ENCODE measurements at places on chromosomes 12 and 14.
A peak's percentile ranks its signal among the peaks of the same experiment; 100 is the strongest.

GRCh38 chr12:113957627-113958026, 8.5 kb downstream of the RBM19 start:
- no peak for DNase-seq

DNA sequence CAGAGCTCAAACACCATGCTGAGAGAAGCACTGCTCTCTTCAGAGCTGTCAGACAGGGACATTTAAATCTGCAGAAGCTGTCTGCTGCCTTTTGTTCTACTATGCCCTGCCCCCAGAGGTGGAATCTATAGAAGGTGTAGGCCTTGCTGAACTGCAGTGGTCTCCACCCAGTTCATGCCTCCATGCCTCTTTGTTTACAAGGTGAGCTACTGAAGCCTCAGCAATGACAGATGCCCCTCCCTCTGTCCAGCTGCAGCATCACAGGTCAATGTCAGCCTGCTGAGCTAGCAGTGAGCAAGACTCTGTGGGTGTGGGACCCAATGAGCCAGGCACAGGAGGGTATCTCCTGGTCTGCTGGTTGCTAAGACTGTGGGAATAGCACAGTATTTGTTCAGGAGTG, 25.4 kb upstream of the CCDC198 start:
- no peak for DNase-seq

DNA sequence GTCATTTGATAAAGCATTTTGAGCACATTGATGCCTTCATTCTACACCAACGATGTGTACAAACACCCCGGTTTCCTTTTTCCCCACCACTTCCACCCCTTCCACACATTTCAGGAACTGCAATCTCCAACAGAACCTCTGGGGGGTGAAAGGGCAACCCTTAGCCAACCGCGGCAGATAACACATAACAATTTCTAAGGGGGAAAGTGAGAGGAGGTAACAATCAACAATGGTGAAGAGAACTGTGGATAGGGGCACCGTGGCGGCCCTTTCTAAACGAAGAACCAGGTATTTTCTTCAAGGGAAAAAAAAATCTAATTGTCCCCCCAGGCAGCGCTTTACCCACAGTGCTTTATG, 1.1 kb downstream of the KITLG start:
- DNase-seq: no peak

DNA sequence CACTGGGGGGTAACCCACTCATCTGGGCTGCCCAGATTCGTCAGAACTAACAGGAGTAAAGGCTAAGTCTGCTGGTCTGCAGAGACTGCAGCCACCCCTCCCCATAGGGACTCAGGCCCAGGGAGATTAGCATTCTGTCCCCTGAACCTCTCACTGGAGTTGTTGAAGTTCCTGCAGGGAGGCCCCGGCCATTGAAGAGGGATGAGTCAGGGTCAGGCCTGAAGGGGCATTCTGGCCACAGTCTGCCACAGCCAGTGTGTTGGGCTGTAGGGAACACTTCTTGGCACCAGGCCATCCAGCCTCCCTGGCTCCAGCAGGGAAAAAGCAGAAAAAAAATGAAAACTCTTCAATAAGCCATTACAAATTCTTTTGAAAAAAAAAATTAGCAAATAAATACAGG, 35.3 kb downstream of the KLRK1 start:
- DNase-seq: no peak

- DNase-seq: peak; percentile 30
These were observed 120.1 kb upstream of the MAX start for GRCh38 chr14:65222440-65222858.

DNA sequence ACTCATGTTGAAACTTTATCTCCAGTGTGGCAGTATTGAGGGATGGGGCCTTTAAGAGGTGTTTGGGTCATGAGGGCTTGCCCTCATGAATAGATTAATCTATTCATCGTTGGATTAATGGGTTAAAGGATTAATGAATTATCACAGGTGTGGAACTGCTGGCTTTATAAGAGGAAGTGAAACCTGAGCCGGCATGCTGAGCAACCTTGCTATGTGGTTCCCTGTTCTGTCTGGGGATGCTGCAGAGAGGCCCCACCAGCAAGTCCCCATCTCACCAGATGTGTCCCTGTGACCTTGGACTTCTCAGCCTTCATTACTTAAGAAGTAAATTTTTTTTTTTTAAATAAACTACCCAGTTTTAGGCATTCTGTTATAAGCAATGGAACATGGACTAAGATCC, 109.6 kb downstream of the DYRK2 start:
- DNase-seq: no peak

- no peak for DNase-seq
These were observed 18.5 kb downstream of the GALNT4 start for GRCh38 chr12:89506050-89506449.

GRCh38 chr12:54387114-54387467, 2.6 kb upstream of the ZNF385A start:
- DNase-seq: no peak

DNA sequence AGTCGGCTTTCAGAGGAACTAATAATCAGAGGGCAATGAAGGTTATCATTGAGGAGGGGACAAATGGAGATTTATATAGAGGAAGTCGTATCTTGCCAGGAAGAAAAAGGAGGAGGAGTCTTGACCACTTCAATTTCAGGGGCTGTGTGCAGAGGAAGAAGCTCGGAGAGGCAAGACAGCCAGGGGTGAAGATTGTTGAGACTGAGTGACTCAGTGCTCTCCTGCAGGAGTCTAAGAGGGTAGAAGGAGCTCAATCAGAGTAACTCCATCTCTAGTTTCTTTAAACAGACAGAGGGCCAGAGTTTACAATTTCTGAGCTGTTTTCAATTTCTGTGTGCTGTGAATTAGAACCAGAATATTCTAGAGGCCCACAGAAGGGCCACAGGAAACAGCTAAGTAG, 439.3 kb upstream of the PRICKLE1 start:
- DNase-seq: no peak

GRCh38 chr14:100860556-100861187, 34.8 kb downstream of the MEG3 start:
- DNase-seq: no peak

GRCh38 chr12:51389302-51389999, 1.8 kb downstream of the GALNT6 start:
- DNase-seq: peak; percentile 87

DNA sequence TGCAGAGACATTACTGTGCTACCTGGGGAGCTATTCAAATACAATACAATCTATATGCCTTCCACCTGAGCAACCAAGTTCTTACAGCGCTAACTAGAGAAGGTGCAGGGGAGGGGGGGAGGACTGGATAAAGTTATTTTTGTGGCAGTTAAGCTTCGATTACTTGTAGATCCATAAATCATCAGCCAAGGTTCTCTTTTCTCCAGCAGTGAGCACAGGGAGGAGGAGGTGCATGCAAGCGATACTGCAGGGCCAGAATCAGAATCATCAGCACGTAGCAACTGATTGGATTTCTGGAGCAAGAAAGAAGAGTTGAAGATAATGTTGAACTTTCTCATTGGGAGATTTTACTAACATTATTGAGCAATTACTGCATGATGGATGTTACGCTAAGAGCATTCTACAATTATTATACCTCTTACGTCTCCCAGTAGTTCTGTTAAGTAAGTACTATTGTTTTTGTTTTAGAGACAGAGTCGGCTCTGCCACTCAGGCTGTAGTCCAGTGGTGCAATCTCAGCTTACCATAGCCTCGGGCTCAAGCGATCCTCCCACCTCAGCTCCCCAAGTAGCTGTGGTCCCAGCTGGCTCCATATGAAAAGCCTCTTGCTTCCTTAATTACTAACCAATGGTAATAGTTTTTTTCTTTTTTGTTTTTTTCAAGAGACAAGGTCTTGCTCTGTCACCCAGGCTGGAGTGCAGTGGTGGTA, 74.6 kb upstream of the EEA1 start:
- DNase-seq: no peak

- DNase-seq: no peak
These were observed 28.8 kb upstream of the IGF1 start for GRCh38 chr12:102509123-102509626.

DNA sequence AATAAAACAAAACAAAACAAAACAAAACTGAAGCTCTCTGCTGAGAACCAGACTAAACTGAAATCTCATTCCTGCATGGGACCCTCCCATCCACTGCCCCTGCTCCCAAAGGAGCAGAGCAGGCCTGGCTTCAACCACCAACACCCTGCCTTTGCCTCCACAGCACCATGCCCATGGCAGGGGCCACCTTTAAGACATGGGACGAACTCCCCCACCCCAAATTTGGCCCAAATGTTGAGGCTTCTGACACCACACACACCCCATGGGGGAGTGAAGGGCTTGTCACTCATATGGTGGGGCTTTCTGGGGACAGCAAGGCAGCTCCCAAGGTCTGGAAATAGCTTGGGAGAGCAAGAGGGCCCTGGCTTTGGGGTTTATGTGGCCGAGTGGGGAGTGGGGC, 177.2 kb downstream of the KIF26A start:
- no peak for DNase-seq

DNA sequence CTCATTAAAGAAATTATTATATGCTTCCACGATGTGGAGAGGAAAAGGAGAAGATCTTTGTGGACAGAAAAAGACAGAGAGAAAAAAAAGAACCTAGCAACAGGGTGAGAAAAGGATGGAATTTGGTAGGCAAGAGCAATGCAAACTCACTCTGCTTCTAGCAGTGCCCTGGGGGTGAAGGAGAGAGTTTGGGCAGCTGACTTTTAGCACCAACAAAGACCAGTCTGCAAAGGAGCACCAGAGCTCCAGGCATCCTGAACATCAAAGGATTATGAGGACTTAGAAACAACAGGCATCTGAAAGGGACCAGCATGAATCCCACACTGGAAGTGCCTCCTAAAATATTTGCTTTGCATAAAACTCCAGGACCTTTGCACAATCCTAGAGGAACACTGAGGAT, 32.8 kb upstream of the RERG start:
- no peak for DNase-seq

GRCh38 chr12:71070416-71071128, 87.2 kb downstream of the TSPAN8 start:
- DNase-seq: no peak

DNA sequence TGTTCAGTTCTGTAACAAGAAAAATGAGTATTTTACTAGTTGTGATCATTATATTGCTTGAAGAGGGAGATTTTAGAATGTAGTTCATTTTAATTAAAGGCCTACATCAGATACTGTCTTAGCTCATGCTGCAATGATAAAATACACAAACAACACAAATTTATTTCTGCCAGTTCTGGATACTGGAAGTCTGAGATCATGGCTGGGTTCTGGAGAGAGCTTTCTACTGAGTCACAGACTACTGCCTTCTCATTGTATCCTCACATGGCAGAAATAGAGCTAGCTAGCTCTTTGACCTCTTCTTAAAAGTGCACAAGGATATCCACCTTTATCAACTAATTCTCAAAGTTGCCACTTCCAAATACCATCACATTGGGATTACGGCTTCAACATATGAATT, 53.8 kb downstream of the MIS18BP1 start:
- DNase-seq: no peak

DNA sequence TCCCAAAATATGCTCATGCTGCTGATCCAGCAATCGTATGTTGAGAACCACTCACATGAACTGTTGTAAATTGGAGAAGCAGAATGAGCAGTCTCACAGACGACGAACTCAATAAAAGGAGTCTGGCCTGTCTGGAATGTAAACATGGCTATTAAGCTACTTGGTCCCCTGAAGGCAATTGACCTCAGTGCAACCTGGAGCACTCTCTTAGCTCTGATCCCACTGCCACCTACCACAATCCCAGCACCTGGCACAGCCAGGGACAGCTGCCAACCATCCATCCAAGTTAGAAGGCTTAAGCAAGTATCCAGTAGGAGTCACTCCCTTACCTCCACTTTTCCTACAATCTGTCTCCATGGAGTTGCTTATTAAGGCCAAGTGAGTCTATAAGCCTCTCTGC, 406.9 kb upstream of the CLEC14A start:
- DNase-seq: no peak

DNA sequence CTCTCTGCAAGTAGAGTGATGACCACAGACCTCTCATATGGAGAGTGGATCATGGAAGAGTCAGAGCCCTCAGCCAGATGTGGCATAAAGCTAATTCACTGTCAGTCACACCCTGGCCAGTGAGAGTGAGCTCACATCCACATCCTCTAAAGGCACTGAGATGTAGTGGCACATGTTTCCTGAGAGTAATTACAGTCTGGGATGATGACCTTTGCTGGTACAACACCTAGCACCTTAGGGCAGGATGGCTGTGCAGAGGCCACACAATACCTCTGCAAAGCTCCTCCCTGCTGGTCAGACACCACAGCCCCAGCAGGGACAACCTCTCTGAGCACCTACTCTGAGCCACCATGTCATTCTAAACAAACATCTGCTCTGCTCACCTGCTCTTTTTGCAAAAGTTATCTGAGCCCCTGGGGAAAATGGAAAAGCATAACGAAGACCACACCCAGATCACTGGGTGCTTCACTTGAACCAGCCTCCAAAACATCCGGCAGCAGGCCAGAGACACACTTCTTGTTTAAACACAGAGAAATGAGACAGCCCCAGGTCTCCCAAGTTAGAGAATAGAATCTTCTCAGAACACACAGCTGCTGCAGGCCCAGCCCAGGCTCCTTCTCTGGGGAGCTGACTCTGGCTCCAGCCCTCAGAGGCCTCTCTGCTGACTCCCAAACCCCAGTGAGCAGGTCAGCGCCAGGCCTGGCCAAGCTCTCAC, 30.3 kb downstream of the PITPNM2 start:
- no peak for DNase-seq

DNA sequence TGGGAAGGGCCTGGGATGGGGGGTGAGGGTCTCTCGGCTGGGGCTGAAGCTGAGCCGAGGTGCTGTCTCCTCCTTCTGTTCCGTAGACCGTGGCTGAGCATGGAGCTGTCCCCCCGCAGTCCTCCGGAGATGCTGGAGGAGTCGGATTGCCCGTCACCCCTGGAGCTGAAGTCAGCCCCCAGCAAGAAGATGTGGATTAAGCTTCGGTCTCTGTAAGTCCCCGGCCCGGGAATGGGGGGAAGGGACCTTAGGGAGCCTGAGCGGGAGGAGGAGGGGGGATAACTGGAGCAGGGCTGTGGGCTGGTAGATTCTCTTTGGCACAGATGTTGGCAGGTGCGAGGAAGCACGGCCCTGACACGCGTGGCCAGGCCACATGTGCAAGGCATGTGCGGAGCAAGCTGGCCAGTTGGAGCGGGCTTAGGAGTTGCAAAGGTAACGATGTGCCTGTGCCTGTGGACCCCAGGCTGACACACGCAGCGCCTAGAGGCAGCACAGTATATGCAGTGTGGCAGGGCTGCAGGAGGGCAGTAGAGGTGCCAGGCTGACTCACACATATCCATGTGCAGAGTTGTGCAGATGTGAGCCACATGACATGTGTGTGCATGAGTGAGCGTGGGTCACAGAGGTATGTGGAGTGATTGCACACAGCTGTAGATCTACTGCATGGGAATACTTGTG, 512 bp downstream of the PDE1B start:
- DNase-seq: no peak

DNA sequence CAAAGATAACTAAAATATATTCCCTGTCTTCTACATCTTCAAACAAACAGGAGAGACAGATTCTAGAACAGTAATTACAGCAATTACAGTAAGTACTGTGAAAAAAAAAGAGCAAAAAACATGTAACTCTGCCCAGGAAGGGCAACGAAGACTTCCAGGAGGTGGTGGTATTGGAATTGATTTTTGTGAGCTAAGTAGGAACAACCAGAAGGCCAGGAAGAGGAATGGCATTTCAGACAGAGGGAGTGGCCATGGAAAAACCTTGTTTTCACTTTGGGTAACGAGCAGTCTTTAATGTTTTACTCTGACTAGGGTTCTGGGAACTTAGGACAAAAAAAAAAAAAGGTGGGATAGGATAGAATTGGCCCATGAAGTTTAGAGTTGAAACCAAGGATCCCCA, 196.3 kb upstream of the PLEKHG7 start:
- DNase-seq: no peak
